ENCODE measurements at places on chromosomes 4 and X.
A peak's percentile ranks its signal among the peaks of the same experiment; 100 is the strongest.

DNA sequence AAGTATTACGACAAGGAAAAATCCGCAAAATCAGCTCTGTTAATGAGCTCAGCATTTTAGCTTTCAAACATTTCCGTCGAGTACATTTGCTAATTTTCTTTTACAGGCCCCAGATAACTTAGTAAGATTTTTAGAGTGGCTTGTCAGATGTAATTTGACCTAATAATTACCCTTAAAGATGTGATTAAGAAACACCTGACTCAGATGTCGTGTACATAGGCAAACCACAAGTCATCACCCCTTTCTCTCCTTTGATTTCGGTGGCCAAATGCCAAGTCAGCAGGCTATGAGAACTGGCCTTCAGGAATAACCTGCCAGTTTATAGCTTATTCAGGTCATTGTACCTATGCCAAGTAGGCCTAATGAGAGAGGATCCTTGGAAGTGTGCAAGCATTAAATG is 369.6 kb downstream of the PCDH7 start:
- DNase-seq, result peak; percentile 70

DNA sequence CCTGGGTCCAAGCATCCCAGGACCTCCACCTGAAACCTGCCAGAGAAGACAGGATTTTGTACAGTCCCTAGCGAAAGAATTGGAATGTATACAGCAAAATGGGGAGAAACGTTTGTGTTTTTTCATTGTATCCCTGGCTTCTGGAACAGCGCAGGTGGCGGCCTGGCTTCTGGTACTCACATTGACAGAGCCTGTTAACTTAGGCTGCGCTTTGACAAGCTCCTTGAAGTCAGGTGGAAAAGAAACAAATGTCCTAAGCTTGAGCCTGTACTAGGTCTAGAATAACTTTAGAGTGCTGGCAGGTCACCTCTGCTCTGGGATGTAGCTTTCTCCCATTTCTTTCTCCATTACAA is 343.7 kb upstream of the KLF3 start:
- DNase-seq, result no peak

DNA sequence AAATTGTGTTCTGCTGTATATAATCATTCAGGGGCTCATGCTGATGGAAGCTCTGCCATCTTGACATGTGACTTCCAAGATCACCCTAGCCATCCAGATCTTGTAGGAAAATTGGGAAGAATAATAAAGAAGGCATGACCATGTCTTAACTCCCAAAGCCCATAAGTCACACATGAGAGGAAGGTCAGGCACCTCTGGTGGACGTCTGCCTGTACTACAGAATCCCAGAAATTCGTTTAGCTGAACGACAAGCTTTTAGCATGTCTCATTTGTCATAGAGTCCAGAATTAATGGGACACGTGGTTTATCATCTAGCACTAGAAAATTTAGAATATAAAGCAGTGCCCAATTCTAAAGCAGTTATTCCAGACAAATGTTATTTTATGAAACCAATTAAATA is 212.7 kb downstream of the CENPC start:
- DNase-seq, result no peak

DNA sequence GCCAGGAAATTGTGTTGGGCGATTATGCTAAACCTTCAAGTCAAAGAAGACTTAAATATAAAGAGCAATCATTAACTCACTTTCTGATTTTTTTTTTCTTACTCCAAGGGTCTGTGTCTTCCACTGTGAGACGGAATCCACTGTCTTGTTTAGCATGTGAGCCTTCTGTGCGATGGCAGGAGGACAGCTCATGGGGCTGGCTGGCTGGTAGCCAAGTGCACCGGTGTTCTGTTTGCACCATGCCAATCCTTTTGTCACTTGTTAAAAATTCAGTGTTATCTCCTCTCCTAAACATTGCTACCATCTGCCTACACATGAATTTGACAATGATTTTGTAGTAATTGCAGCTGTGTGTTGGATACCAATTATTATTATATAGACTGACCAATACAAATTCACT is 1056.3 kb upstream of the IGFBP7 start:
- DNase-seq, result peak; percentile 12

GRCh38 chr4:14700544-14700943 is 301.7 kb upstream of the CPEB2 start:
- DNase-seq, result peak; percentile 26

DNA sequence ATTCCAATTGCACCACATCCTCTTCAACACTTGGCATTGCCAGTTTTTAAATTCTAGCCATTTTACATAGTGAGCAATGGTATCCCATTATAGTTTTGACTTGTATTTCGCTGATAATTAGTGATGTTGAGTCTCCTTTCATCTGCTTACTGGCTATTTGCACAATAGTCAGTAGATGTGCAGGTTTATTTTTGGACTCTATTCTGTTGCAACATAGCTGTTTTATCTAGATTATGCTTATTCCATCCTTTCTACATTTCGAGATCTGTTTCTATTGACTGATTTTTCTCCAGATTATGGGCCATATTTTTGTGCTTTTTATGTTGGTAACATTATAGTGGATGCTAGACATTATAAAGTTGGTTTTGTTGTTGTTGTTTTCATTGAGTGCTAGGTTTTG is 106.1 kb downstream of the WWC2 start:
- no peak for DNase-seq

DNA sequence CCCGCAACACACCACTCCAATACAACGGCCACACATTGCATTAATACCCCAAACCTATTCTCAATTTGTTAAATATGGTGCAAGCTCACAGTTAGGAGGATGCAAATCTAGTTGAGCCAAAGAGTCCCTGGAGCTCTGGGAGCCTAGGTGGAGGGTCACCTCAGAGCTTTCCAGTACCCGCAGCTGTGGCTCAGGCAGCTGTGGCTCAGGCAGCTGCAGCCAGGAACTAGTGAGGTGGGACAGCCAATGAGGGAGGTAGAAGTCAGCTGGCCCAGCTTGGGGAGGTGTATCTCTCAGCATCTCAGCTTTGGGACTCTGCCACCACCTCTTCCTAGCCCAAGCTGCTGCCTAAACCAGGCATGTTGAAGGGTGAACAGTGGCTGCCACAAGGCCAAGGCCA is 36.7 kb upstream of the ARHGAP6 start:
- DNase-seq, result no peak
